ENCODE measurements at places on chromosomes 11 and 22. TPM values are rescaled to one million over a fixed set of nuclear protein-coding genes. Genes with fewer than 3 reads are reported as not detected.

The LRRC32 gene
- total RNA-seq: 25.5 TPM

The MCHR1 gene
- total RNA-seq: 1.1 TPM

The EIF3D gene
- 171 TPM for total RNA-seq

The WBP2NL gene
- total RNA-seq: not detected

The CARD18 gene
- not detected for total RNA-seq

The SMIM35 gene
- not detected for total RNA-seq

The SMC1B gene
- not detected for total RNA-seq

The NNMT gene
- 115 TPM for total RNA-seq

The TMEM191B gene
- total RNA-seq: 0.40 TPM

The SLN gene
- total RNA-seq: 13.7 TPM

The GGTLC2 gene
- 0.37 TPM for total RNA-seq

The F2 gene
- 79.7 TPM for total RNA-seq

The RFPL2 gene
- total RNA-seq: 0.48 TPM

The PNPLA3 gene
- 14.4 TPM for total RNA-seq

The SERHL2 gene
- total RNA-seq: 4.1 TPM

The OR52E8 gene
- total RNA-seq: not detected

The GTPBP1 gene
- 36.8 TPM for total RNA-seq

The OR51I1 gene
- not detected for total RNA-seq

The OR5A1 gene
- not detected for total RNA-seq

The UBQLNL gene
- total RNA-seq: 0.53 TPM

The IFITM1 gene
- total RNA-seq: 98.9 TPM

The CARD16 gene
- 11.9 TPM for total RNA-seq

The RPS13 gene
- 1,042 TPM for total RNA-seq

The PTPN5 gene
- 0.90 TPM for total RNA-seq

Data from hepatocyte (in vitro differentiated cells).